ENCODE measurements at places on chromosomes 11 and 22.

DNA sequence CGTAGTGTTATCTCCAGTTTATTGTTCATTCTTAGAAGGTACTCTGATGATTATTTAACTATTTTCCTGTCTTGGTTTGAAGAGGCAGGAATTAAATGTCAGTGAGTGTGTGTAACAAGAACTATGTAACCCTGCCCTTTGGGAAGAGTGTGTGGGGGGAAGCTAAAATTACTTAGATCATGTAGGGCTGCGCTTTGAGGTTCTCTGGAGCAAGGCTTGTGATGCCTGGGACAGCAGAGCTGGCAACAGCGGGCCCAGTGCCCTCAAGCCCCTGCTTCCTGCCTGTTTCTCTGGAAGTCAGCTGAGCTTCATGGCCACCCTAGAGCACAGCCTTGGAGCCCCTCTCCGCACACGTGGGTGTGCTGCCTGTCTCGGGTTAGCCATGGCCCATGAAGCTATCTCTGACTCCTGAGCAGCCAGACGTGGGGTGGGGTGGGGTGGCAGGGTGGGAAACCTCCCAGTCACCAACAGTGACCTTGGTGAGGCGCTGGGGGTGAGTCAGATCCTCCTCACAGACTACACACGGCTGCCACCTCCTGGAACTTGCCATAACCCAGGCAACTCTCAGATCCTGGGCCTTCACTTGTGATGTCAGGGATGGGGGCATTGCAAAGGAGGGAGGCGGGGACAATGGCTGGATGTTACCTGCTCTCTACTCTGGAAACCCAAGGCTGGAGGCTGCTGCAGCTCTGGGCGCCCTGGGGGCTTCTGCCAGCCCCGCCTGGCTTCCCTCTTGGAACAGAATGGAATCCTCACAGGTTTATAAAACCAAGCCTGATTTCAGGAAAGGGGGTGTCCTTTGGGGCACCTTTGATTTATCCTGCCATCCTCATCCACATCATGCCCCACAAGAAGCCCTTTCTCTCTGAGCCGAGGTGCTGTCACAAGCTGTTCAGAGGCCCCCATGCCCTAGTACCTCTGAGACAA lies 88.6 kb downstream of the SNX19 start:
- DNase-seq: no peak
- H3K27ac ChIP-seq: no peak overlapping the region
- peaks cover 7% of the 10 kb centered on the region for H3K27me3 ChIP-seq
- no peak overlapping the region for H3K4me3 ChIP-seq
- no peaks in the 10 kb centered on the region for H3K4me1 ChIP-seq

DNA sequence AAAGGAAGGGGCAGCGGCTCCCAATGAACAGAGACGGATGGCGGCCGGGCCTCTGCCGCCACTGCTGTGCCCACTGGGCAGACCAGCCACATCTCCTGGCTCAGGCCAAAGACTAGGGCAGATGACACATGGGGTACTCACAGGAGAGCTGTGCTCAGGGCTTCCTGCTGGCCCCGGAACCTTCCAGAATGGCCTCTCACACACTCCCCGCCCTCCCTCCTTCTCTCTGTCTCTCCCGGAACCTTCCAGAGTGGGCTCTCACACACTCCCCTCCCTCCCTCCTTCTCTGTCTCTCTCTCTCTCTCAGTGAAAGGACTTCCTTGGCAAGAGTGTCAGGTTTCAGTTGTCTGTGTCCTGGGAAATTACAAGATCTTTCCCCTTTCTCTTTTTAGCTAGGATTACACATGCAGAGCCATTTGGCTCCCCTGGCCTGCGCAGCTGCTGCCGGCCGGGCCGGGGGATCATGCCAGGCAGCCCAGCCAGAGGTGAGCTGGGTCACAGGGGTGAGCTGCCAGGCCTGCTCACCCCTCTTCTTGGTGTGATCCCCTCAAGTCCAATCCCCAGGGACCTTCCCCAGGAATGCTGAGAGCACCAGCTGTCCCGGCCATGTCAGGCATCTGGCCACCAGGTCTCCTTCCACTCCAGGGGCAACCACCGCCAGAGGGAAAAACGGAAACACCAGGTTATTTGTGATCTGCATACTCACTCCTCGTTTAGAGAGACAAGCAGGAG lies 45.3 kb upstream of the ADA2 start:
- no peak for DNase-seq
- peaks cover 9% of the 10 kb centered on the region for H3K4me1 ChIP-seq
- no peak overlapping the region for H3K27ac ChIP-seq
- H3K36me3 ChIP-seq: no peaks in the 10 kb centered on the region
- H3K4me3 ChIP-seq: no peak overlapping the region
- H3K27me3 ChIP-seq: no peaks in the 10 kb centered on the region

GRCh38 chr11:34787348-34787747 lies 128.8 kb downstream of the APIP start:
- no peaks in the 10 kb centered on the region for H3K36me3 ChIP-seq
- H3K4me3 ChIP-seq: no peak overlapping the region
- DNase-seq: no peak
- peaks cover 4% of the 10 kb centered on the region for H3K27me3 ChIP-seq
- H3K27ac ChIP-seq: no peak overlapping the region

DNA sequence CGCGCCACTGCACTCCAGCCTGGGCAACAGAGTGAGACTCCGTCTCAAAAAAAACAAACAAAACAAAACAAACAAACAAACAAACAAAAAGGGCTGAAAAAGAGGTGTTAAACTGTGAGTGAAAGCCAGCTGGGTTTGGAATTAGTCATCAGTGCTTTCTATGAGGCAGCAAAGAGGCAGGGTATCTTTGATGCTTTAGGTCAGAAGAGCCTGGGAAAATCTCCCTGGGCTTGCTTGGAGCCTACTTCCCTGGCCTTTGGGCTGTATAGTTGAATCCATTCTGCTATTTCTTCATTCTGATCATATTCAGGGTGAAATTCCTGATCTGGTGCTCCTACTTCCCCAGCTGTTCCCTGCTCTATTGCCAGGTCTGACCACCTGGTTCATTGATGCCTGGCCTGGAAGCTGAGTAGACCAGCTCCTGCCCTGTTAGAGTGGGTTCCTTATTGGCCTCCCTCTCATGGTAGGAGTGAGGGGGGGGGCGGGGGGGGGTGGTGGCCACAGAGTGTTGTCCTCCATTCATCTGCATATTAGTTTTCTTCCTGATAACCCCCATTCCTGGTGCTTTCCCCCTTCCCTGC lies 65.6 kb downstream of the INSC start:
- no peaks in the 10 kb centered on the region for H3K36me3 ChIP-seq
- no peaks in the 10 kb centered on the region for H3K4me1 ChIP-seq
- no peak overlapping the region for H3K27ac ChIP-seq
- peaks cover 9% of the 10 kb centered on the region for H3K27me3 ChIP-seq

DNA sequence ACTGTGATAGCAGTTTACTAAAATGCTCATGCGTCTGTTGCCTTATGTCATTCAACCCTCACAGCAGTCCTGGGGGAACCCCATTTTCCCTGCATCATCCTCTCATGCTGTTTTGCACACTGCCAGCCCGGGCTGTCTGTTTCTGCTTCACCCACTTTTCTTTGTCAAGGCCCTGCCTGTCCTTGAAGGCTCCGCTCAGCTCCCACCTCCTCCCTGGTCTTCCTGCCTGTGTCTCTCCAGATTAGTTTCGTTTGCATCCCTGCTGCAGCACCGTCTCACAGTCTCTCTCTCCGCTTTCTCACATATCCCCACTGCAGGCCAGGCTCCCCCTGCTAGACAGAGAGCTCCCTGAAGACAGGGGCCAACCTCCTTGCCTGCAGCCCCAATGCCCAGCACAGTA lies 29.9 kb downstream of the SERPINH1 start:
- peaks cover 16% of the 10 kb centered on the region for H3K4me1 ChIP-seq
- H3K36me3 ChIP-seq: no peaks in the 10 kb centered on the region

Measured in activated B cell treated with CpG ODN at 0.5 μM for 24 hours (primary cell).